ENCODE measurements at places on chromosomes 4 and X.

DNA sequence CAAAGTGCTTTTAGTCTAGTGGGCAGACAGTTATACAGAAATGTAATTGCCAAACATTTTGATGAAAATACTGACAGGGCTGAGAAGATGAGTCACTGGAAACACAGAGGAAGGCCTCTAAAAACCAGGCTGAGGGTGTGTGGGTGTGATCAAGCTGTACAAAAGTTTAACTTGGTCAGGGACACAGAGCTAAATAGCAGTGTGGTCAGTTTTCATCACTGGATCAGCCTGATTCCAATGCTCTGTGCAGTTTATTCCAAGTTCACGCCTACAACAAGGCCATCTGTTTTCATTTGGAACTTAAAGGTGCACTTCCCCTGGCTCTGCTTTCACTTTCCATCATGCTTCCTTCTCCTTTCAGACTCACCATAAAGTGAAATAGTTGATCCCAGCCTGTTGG lies 10.6 kb downstream of the CENPVL3 start:
- DNase-seq: no peak

DNA sequence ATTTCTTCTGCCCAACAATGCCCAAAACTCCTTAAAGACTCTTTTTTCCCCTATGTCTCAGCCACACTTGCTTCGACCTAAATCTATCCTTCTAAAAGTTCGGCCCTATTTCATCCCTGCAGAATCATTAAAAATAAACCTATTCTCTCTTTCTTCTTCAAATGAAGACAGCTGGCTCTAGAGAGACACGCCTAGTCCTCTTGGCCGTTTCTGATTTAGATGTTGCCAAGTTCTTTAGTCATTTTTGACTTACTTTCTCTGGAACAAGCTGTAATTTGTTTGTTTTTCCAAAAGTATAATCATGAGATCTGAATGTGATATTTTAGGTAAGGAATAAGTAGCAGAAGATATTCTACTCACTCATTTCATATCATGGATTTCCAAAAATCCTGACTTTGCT lies 211.6 kb downstream of the CENPC start:
- DNase-seq: no peak

- no peak for DNase-seq
Measured at GRCh38 chr4:176467001-176467400, 147.2 kb downstream of the SPCS3 start.

DNA sequence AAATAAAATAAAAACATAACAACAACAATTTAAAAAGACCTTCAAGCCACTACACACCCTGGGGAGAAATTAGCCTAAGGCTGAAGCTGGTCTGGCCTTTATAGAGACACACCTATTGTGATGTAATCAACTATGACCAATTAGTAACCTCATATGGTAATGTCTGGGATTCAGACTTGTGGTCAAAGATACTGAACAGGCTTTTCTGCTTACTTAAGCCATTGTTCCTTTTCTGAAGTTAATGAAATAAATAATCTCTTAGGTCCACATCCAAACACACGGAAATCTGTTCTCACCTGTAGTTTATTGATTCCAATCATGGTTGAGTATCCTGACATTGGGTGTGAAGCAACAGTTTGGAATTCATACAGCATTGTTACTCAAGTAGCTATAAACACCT lies 152.5 kb downstream of the PLS3 start:
- DNase-seq: no peak

DNA sequence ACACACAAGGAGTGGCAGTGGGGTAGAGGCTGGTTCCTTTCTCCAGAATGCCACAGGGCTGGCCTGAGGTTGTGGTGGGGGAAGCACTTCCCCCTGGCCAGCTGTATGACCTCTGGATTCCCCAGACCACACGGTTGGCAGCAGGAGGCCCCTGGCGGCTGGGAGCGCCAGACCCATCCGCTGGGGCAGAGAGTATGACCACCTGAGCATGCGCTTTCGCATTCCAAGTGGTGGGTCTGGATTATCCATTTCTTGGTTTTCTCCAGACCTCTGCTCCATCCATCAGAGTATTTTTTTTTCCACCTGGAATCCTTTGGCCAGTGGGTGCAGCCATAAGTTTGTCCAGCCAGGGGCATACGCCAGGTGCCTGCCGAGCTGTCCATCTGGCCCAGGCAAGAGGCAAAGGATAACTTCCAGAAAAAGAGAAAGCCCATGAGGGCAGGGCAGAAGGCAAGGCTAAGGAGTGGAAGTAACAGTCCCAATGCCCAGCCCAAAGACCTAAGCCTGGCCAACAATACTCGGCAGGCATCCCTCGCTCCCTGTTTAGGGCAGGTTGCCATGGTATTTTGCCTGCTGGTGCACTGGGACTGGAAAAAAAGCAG lies 39.3 kb downstream of the NHSL2 start:
- DNase-seq: no peak

- no peak for DNase-seq
Measured at GRCh38 chr4:147326591-147326990, 154.3 kb upstream of the EDNRA start.
